Breast epithelium (tissue), 4 donors: ENCODE measurements at places on chromosomes 7 and 10. TPM values are rescaled to one million over a fixed set of nuclear protein-coding genes. Genes with fewer than 3 reads are reported as not detected.
A peak's percentile ranks its signal among the peaks of the same experiment; 100 is the strongest.

NPFFR1 gene
- not detected for total RNA-seq

- no peak for DNase-seq
These were observed at the start of gene PLCE1 for GRCh38 chr10:93993782-93994437. TSS of gene PLCE1 (plus strand) at chr10:93993931. CDS start at chr10:94031047, 37,116 bp downstream.

GRCh38 chr10:108252771-108253170 lies 1088.3 kb upstream of the SORCS1 start:
- DNase-seq: no peak

DNA sequence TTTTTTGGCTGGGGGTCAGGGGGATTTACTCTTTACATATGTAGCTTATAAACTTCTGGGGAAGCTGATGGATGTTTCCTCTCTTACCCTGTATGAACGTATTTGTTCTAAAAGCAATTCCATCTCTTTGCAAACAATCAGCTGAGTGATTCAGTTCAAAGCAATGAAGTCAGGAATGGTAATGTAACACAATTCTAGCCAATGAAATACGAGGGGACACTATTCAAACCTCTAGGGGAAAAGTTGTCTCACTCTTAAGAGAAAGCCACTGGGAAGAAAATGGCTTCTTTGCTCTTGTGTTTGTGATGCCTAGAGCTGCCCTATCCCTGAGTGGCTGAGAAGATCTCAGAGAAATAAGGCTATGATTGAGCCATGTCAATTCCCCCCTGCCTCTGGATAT lies 134.8 kb upstream of the SEMA3C start:
- no peak for DNase-seq

DNA sequence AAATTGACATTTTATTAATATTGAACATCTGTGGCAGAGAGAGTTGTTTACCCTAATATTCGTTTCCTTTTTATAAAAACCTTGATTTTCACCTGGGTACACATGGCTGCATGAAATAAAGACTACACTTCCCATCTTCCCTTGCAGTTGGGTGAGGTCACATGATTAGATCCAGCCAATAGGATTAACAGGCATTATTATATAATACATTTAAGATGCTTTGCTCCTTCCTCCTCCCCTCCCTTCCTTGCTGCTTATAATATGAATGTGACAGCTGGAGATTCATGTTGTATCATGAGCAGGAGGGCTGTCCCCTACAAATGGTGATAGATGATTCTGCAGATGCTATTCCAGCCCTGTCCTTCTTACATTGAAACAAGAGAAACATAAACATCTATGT lies 146.6 kb downstream of the SH2D4B start:
- no peak for DNase-seq

- DNase-seq: no peak
These were observed 658 bp upstream of the FZD8 start for GRCh38 chr10:35642793-35643114.

GRCh38 chr10:7399533-7399932 lies 11.3 kb downstream of the SFMBT2 start:
- no peak for DNase-seq

ELOVL3 gene
- 2.2 TPM for total RNA-seq

DNA sequence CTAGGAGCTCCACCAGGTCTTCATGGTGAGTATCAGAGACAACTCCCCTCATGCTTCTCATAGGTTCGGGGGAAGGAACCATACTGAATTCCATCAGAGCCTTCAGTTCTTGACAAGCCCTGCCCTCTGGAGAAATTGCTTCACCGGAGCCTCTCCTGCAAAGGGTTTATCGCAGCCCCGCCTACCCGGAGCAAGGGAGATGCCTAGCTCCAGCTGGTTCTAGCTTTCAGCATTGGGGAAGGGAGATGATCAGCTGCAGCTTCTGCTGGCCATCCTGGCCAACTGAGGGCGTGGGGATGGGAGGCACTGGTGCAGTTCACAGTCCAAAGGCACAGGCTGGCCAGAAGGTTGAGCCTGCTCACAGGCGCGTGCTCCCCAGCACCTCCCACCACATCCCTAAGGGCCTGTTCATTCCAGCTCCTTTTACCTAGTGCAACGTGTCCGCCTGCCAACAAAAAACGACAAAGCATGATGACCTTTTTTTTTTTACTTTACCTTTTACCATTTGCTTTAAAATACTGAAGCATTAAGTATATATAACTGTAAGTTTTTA lies 31.2 kb downstream of the LANCL2 start:
- no peak for DNase-seq

GRM3 gene
- total RNA-seq: not detected

DENND2A gene
- 13.1 TPM for total RNA-seq

- DNase-seq: no peak
These were observed 10.9 kb downstream of the OGDH start for GRCh38 chr7:44617225-44617890.

XRCC2 gene
- 0.98 TPM for total RNA-seq

GRCh38 chr10:54985732-54986131 lies 184.7 kb upstream of the PCDH15 start:
- no peak for DNase-seq

DNA sequence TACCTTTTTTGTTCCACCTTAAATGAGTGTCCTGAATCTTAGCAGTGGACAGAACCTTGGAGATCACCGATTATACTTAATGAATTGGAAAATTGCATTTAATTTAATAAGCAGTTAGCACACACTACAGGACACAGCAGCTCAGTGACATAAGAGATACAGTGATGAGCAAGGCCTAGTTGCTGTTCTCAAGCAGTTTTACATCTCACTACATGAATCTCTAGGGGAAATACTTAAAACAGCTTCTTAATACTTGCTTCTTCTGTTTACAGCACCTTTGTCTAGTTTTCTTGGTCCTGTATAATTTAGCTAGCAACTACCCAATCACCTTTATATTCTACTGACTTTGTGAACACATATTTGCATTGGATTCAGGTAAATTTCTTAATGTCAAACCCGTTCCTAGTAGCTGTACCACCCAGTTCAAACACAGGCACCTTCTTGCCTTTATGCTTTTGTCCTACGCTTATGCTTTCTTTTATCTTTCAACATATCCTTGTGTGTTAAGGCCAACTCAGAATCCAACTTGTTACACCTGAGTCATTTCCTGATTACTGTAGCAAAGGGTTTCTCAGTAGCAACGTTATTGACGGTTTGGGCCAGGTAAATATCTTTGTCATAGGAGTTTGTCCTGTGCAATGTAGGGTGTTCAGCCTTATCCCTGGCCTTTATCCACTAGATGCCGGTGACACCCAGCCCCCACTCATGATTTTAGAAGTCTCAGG lies 1.8 kb downstream of the STAM start:
- DNase-seq: no peak

- peak; percentile 64 for DNase-seq
These were observed 30.2 kb upstream of the ANKRD2 start for GRCh38 chr10:97542169-97543024.

DNA sequence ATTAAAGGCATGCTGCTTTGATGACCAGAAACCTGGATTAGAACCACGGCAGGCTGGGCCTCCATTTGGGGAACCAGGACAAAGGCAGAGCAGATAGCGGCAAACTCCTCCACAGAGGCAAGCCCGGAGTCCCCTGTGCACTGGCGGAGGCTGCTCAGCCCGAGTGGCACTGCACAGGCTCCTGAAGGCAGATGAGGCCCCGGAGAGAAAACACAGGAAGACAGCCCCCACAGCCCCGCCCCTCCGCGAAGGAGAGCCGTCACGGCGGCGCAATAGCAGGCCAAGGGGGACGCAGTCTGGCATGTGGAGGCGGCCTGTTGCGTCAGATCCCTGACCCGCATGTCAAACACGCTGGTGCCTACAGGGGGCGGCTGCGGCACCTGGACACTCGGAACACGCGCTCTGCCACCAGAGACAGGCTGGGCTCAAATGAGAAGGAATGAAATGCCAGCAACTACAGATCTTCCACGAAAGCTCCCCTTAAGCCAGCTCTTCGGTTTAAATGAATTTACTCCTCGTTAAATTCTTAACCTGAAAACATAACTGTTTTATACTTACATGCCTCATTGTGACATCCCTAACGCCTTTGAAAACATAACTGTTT lies 128.5 kb downstream of the MAD1L1 start:
- DNase-seq: peak; percentile 56

- DNase-seq: no peak
These were observed 17.4 kb downstream of the SLC13A4 start for GRCh38 chr7:135710417-135711138.

DNA sequence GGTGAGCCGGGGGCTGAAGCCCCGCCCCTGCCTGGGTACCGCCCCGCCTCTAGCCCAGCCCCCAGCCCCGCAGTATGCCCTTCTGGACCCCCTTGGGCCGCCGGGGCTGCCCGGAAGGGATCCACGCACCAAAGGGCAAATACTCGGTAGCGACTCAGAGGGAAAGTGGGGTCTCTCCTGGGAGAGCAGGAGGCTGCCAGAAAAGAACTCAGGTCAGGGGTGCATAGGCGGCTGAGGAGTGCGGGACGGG lies 796 bp downstream of the FBXL15 start:
- DNase-seq: no peak

- DNase-seq: no peak
These were observed 6.8 kb downstream of the PRPF18 start for GRCh38 chr10:13593535-13593934.

DNA sequence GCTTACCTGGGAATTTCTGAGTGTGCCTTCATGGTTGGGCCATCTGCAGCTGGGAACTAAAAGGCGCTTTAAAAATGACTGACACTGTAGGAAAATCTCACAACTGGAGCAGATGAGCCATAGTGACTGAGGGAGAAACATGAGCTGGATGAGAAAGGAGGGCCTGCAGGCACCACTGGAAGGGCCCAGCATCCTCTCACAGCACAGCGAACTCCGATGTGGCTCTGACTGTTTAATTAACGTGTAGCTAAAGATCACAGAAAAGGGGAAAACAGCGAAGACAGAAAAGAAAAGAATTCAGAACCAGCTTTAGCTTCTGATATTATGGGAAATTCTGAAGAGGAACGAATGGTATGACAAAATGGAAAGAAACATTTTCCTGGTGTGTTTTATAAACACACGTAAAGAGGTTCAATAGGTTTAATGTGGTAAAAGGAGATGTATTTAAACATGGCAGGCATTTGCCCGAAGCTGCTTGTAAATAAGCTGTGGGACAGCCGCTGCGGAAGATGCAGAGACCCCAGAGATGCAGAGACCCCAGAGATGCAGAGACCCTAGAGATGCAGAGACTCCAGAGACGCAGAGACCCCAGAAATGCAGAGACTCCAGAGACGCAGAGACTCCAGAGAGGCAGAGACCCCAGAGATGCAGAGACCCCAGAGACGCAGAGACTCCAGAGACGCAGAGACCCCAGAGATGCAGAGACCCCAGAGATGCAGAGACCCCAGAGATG lies 534.3 kb downstream of the PTPRN2 start:
- DNase-seq: no peak

MCM7 gene
- total RNA-seq: 46.9 TPM

RINT1 gene
- total RNA-seq: 15.7 TPM

PAX4 gene
- not detected for total RNA-seq

PTF1A gene
- total RNA-seq: not detected

HECTD2 gene
- total RNA-seq: 14.2 TPM

- no peak for DNase-seq
These were observed 240.7 kb downstream of the ANK3 start for GRCh38 chr10:60149003-60149402.

DNA sequence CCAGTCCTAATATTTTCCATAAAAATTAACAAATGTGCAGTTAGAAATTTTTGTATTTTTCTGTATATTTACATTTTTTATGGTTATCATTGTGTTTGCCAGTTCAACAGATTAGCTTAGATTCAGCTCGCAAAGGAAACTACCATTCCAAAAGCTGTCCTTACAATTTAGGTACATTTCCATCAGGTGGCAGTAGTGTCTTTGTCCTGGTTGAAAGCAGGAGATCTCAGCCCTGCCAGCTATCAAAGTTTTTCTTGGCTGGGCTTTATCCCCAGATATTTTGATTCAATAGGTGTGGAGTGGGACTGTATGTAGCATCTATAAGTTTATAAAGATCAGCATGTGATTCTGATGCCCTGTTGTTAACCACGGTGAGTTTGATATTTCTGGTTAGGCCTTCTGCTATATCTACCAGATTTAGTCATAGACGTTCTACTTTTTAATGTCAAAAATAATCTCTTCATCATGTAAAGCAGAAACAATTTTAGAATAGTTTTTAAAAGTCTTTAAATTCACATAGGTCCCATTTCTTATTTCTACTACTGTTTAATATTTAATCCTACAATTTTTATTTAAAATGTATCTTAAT lies 15.5 kb upstream of the ICA1 start:
- no peak for DNase-seq

GRCh38 chr7:112019932-112020331 lies 186.3 kb downstream of the DOCK4 start:
- no peak for DNase-seq

DNA sequence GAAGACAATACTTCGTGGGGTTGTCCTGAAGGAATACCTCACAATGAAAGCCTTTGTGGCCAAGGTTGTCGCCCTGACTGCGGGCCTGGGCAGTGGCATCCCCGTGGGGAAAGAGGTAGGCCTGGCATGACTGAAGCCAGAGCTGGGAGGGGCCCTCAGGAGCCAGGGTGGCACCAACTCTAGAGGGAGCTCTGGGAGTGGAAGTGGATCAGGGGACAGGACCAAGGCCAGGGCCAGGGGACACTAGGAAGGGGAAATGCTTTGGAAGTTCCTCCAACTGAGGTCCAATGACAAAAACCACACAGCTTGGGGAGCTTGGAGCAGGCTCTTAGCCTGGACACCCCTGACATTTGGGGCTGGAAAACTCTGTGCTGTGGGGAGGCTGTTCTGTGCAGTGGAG lies 5.8 kb downstream of the CLCN1 start:
- no peak for DNase-seq

GRCh38 chr7:25770670-25771069 lies 381.3 kb upstream of the NFE2L3 start:
- DNase-seq: no peak

DNA sequence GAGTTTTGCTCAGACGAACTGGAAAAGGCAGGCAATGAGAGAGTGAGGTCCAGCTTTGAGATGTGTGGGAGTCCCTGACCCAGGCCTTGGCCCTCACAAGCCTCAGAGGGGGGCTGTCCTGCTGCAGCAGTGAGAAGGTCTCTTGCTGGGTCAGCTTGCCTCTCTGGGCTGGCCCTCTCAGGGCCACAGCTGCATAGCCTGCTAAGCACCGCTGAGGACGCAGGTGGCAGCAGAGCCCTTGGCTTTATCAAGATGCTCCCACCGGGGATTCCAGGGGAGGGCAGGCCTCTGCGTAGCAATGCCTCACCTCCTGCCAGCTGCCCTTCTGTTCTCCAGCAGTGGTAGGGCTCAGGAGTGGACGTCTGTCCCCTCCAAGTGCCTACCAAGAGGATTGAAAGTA lies 128.7 kb downstream of the COBL start:
- DNase-seq: no peak

GRCh38 chr7:2108501-2109250 lies 124.1 kb downstream of the MAD1L1 start:
- no peak for DNase-seq

GRCh38 chr10:114035791-114036190 lies 7.9 kb upstream of the ADRB1 start:
- DNase-seq: no peak
